ENCODE measurements at places on chromosomes 6 and 20.

DNA sequence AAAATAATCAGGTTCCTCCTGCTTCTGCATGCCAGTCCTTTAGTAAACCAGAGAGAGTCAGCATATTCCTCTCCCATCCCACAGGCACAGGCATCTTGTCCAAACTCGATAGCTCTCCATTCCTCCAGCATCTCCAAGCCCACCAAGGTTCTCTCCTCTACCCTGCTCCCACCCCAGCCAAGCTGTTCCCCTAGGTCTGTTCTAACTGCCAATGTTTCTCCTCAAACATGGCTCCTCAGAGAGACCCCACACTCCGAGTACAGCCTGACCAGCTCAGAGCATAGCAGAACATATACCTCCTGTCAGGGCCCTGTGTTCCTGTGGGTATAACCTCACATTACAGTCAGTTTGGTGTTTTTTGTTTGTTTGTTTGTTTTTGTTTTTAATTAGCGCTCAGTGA is 177.8 kb downstream of the VEGFA start:
- DNase-seq = no peak

DNA sequence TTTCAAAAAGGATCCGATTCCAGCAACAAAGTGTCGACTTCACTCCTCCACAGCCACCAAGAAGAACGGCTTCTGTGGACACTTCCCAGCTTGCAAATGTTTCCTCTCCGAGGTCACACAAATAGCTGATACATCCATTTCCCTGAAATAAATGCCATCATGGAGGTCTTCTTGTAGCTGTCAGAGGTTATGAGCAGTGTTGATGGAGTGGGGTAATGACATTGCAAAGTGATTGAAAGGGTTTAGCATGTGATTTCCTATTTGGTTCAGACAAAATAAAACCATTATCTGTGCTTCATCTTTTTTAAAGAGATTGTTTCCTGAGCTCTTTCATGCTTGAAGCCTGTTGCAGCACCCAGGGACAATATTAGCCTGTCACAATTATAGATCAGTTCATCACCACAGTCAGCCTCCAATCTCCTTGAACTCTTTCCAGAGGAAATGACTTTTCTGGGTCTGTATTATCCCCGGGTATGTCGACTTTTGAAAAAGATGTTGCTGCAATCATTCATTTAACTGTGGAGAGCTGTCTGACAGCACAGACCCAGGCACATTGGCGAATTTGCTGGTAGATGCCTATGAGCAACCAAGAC is 16.9 kb upstream of the KIF16B start:
- DNase-seq = no peak

GRCh38 chr6:76230711-76231110 is 158.2 kb upstream of the IMPG1 start:
- DNase-seq = no peak

GRCh38 chr20:31848088-31848999 is 2.9 kb upstream of the FOXS1 start:
- no peak for DNase-seq

- DNase-seq = no peak
Measured at GRCh38 chr6:163793011-163793983, 378.8 kb downstream of the QKI start.

GRCh38 chr6:11146117-11146826 is 34.7 kb upstream of the ERVFRD-1 start:
- no peak for DNase-seq

GRCh38 chr20:56554869-56555268 is 21.8 kb downstream of the FAM209B start:
- DNase-seq = no peak

- DNase-seq = no peak
Measured at GRCh38 chr6:166998256-166999144, 697 bp upstream of the CEP43 start.

GRCh38 chr20:21147593-21147992 is 21.7 kb downstream of the KIZ start:
- DNase-seq = no peak

DNA sequence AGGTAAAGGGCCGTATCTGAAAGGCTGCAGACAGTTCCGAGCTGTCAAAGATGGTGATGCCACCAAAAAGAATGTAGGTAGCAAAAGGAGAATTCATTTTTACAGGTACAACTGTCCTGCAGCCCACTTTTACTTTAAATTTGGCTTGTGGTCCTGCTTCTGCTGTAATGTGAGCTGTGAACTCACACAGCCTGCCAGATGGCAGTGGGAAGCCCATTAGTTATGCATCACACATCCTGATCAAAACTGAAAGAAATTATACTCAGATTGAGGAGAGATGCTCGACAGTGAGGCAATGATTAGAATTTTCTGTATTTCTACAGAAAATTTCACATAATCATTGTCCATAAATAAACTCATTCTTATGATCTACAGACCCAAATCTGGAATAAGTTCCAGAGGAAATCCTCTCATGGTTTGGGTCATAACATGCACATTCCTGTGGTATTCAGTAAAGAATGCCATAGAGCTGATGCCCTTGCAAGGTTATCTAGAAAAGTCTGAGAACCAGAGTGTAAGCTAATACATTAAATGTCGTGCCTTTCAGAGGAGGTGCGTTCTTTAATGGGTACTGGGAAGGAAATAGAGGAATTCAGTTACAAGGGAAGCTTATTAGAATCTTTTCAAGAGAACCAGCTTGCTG is 23.9 kb upstream of the E2F3 start:
- DNase-seq = no peak

GRCh38 chr6:103870970-103871369 is 988.7 kb downstream of the HACE1 start:
- no peak for DNase-seq

DNA sequence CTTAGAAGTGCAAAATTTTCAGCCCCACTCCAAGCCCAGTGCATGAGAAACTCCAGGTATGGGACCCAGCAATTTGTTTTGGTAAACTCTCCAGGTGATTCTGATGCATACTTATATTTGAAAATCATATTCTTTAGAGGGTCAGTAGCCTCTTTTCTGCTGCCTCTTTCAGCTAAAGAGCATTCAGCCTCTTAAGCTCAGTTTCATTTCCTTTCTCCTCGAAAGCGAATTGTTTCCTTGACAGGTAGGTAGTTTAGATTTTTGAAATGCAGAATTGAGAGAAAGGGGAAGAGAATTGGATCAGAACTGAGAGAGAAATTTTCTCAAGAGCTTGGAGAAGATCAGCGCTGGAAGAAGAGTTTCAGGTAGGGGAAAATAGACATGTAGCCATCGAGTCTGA is 995.8 kb upstream of the FLRT3 start:
- DNase-seq = no peak

GRCh38 chr6:56759521-56759920 is 116.8 kb upstream of the DST start:
- no peak for DNase-seq

GRCh38 chr6:56595490-56596122 is 47.1 kb downstream of the DST start:
- DNase-seq = no peak

GRCh38 chr6:111576291-111576690 is 29.4 kb downstream of the TRAF3IP2 start:
- DNase-seq = no peak

GRCh38 chr6:96015518-96016333 is at the start of gene FUT9:
Gene FUT9 (plus strand): TSS chr6:96015974. CDS start chr6:96203156, 187,182 bp downstream.
- DNase-seq = no peak

DNA sequence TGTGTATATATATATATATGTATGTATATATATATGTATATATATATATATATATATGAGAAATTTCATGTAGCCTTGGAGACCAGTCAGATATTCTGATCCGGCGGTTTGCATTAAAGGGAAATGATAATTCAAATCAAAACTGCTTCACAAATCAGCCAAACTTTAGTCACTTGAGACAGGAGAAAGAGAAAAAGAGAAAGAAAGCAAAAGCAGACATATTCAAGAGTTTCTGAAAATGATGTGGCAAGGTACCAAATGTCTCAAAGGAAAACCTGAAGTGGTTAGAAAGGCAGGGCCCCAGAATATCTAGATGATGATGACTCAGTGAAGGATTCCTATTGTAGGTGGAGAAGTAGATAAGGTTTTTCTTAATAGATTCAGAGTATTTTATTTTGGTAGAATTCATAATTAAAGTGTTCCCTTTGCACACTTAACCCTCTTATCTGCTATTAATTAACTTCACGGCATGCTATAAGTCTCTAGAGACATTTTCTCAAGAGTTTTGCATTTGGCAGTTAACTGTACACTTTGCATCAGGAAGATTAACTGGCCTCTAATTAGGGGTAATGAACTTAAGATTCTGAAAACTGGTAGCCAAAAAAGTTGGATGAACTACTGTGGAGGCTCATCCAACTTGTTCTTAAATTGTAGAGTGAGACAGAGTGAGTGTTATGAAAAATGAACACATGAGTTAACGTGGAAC is 50.1 kb upstream of the ASF1A start:
- no peak for DNase-seq

- DNase-seq = no peak
Measured at GRCh38 chr6:33820784-33821520, 17.1 kb upstream of the MLN start.

- DNase-seq = no peak
Measured at GRCh38 chr6:81834141-81834681, 81.7 kb upstream of the TENT5A start.

- DNase-seq = no peak
Measured at GRCh38 chr20:50717974-50718761, 13.2 kb upstream of the PARD6B start.

- DNase-seq = no peak
Measured at GRCh38 chr6:3422435-3423070, 34.3 kb downstream of the SLC22A23 start.

DNA sequence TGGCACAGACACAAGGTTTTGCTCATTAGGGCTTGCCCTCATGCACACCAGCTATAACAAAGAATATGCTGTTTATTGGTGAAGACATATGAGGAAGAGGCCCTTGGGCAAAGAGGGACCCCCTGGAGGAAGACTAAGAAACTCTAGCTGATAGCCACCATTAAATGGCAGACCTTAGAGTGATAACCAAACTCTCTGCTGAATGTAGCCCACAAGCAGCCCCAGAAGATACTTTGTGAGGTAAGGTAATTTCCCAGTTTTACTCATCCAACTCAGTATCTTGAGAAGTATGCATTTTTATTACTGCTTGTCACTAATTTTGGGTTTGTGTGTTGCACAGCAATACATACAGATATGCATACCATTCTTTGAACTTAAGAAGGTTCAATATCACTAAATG is 563.3 kb downstream of the DOK5 start:
- DNase-seq = no peak

- no peak for DNase-seq
Measured at GRCh38 chr6:140987364-140988155, 1145.2 kb upstream of the GJE1 start.

DNA sequence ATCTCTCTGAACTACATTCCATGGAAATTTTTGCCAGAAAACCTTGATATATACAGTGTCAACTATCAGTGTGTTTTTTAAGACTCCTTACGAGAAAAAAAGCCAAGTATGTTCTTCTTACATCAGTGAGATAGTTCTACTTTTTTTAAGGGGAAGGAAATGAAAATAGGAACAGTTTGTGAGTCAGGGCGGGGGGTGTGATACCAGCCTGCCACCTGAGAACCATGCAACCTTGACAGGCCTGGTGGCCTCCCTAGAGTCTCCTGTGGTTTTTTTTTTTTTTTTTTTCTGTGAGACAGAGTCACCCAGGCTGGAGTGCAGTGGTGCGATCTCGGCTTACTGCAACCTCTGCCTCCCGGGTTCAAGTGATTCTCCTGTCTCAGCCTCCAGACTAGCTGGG is 96.3 kb upstream of the GCM1 start:
- no peak for DNase-seq

DNA sequence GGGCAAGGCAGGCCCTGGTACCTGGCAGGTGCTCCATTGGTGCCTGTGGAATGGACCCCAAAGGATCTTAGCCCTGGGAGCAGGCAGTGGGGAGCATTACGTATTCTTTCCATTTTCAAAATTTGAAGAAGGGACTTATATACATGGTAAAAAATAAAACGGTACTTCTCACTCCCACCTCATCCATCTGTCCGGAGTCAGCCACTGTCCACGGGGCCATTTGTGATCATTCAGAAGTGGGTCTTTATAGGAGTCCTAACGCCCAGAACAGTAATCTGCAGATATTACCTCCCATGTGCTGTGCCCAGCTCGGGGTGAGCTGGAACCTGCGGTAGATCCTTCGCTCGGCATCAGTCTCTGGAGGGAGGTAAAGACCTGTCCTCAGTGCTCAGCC is 110.4 kb downstream of the SYCP2 start:
- no peak for DNase-seq

Measured in activated naive CD8-positive, alpha-beta T cell treated with anti-CD3 and anti-CD28 coated beads, Interleukin-2, amount 50 U/mL, for 16 hours (primary cell).